AG04450 (cell line): ENCODE measurements at places on chromosomes 3 and 15. TPM values are rescaled to one million over a fixed set of nuclear protein-coding genes. Genes with fewer than 3 reads are reported as not detected.

The MB21D2 gene
- polyA plus RNA-seq, result 14.1 and 14.6 TPM in 2 replicates

The LRIG1 gene
- 68.3 and 94.3 TPM in 2 replicates for polyA plus RNA-seq

DNA sequence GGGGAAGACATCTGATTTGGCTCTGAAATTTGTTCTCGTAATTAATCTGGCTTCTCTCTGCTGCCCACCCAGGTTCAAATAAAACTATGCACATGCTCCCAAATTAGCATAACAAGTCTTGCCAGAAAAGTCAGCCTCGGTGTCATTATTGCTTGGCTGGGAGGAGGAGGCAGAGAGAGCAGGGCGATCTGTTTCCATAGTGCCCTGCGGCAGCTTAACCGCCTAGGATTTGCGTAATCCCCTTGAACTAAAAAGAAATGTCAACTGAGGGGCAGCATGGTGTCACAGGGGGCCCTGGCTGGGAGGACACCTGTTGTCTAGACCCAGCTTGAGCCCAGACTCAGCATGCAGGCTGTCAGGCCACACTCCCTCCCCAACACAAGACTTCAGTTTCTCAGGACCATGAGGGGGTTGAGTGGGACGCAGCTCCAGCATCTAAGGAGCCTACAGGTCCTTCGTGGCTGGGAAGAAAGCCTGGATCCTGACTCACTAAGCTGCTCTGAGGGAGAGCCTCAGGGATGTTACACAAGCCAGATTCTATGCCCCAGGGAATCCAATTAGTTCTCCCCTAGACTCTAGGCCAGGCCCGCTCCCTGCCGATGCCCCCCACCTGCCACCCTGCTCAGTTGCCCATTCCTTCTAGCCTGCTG is 17.3 kb downstream of the MRPS11 start:
- no peak for DNase-seq

DNA sequence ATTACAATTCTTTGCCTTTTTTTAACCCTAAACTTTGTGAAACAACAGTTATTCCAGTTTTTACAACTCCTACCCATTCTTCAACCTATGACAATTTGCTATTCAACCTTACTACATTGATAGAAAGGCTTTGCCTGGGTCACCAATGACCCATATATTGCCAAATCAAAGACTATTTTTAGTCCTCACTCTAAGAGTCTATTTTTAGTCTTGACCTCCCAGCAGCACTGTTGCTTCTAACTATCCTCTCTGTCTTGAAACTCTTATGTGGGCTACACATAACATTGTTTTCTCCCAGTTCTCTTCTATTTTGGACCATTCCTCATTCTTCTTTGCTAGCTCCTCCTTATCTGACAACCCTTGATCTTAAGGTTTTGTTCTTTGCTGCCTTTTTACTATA is 71.4 kb downstream of the C3orf80 start:
- DNase-seq, result no peak

GRCh38 chr15:40249477-40250303 is 10.8 kb downstream of the PAK6 start:
- no peak for DNase-seq

DNA sequence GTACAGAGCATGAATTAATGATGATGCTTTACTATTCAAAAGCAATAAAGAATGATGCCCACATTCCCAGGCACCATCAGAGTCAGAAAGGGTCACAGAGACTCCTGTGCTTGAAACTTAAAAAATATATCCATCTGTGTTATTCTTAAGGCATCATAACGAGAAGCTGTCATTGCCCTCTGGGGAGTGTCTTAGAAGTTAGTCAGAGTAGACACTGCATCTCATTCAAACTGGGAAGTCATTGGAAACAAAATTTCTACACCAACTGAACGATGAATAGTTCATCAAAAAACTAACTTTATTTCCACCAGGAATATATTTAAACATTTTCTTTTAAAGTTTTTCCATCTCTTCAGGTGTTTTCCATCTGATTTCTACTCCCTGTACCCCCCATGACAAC is 122.9 kb downstream of the RFTN1 start:
- DNase-seq, result no peak

DNA sequence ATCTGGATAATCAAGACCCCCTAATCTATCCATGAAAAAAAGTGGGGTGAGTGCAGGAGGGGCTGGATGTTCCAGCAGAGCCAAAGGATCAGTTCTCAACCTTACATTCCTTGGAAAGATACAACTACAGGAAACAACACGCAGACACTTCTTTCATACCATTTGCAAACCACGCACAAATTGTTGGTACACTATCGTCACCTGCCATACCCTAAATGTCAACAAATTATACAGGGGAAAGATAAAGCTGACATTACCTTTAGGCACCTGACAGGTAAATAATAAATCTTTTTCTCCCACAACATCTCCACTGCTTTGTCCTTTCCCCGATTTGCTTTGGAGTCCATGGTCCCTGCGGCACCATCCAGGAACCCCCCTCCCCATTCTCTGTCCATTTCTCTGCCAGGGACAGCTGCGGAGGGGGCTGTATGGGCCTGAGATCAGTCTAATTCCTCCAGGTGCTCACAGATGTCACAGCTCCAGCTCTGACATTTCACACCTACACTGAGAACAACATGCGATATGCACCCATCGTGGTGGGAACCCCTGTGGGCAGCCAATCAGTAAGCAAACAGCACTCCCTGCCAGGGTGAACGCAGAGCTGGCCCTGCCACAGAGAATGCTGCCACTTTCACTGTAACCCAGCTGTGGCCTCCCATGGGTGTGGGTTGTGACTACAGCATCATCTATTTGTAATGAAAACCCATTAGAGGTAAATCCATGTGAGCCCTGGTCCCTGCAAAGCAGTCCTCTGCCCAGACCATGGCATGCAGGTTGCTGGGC is 37.7 kb upstream of the BCL2L10 start:
- DNase-seq, result no peak

GRCh38 chr3:81823882-81824395 is 62.5 kb upstream of the GBE1 start:
- no peak for DNase-seq

The GOLGA6L25 gene
- not detected in 2 replicates for polyA plus RNA-seq

DNA sequence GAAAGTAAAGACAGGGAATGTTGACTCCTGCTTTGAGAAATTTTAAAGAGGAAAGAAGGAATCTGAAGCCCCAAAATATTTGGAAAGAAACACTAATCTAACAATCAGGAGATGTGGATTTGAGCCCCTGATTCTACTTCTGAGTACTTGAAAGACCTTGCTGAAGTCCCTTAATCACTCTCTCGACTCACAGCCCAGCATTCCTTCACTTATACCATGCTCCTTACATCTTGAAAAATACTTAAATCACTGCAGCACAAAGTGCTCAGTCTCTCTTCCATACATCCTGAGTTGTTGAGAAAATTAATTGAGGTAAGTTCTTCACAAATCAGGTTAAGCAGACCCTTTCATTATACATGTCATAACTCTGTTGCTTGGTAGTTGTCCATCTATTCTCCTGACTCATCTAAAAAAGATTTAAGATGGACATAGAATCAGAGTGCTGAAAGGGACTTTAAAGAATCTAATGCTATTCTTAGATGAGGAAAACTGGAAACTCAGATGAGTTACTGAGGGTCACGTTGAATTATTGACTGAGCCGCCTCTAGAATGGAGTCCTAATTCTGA is 72.8 kb upstream of the THSD4 start:
- no peak for DNase-seq

- peak; percentile 84 for DNase-seq
These were observed at the start of gene RNU6-1 for GRCh38 chr15:67839929-67840748. RNU6-1 (minus strand) TSS chr15:67840045.

The MTMR10 gene
- 12.9 and 17.7 TPM in 2 replicates for polyA plus RNA-seq
